ENCODE measurements at places on chromosomes 5 and 9. TPM values are rescaled to one million over a fixed set of nuclear protein-coding genes. Genes with fewer than 3 reads are reported as not detected.

IL3 gene
- total RNA-seq: not detected

TMEM174 gene
- not detected for total RNA-seq

LHX3 gene
- not detected for total RNA-seq

PDE8B gene
- total RNA-seq: 0.56 TPM

PCDHGC3 gene
- 31.0 TPM for total RNA-seq

IGFBPL1 gene
- total RNA-seq: under 0.01 TPM

CDC25C gene
- 1.1 TPM for total RNA-seq

RGS7BP gene
- 0.85 TPM for total RNA-seq

COL15A1 gene
- total RNA-seq: 5.9 TPM

FAM153A gene
- total RNA-seq: 0.56 TPM

Data from regular cardiac myocyte (primary cell).